Bone marrow (tissue), 2 donors: ENCODE measurements at places on chromosomes 7 and 10.

- DNase-seq = no peak
Measured at GRCh38 chr7:32072397-32072796, 2.2 kb upstream of the PDE1C start.

- no peak for DNase-seq
Measured at GRCh38 chr10:98892523-98892922, 343.1 kb downstream of the HPSE2 start.

DNA sequence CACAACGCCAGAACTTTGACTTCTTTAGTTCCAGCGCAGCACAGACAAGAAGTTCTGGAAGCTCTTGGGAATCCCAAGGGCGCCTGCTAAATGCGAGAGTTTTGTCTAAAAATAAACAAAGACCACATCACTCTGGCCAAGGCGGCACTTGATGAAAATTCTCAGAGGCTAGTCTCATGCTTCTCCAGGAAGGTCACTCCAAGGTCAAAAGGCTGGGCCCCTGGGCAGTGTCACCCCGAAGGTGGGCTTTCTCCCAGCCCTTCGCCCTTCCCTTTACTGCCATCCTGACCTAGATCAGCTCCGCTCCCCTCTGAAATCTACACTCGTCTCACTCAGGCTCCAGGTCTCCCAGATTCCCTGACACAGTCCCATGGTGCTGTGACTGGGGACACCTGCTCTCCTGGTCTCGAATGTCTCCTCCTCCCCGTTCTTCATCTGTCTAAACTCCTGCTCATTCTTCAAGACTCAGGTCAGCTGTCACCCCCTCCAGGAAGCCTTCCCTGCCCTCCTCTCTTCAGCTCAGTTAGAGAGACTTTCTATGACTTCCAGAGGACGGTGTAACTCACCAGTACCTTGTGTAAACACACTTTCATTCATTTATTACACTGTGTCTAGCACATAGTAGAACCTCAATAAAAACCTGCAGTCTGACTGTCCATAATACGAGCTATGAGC, 10.5 kb downstream of the FAM53B start:
- DNase-seq = no peak

DNA sequence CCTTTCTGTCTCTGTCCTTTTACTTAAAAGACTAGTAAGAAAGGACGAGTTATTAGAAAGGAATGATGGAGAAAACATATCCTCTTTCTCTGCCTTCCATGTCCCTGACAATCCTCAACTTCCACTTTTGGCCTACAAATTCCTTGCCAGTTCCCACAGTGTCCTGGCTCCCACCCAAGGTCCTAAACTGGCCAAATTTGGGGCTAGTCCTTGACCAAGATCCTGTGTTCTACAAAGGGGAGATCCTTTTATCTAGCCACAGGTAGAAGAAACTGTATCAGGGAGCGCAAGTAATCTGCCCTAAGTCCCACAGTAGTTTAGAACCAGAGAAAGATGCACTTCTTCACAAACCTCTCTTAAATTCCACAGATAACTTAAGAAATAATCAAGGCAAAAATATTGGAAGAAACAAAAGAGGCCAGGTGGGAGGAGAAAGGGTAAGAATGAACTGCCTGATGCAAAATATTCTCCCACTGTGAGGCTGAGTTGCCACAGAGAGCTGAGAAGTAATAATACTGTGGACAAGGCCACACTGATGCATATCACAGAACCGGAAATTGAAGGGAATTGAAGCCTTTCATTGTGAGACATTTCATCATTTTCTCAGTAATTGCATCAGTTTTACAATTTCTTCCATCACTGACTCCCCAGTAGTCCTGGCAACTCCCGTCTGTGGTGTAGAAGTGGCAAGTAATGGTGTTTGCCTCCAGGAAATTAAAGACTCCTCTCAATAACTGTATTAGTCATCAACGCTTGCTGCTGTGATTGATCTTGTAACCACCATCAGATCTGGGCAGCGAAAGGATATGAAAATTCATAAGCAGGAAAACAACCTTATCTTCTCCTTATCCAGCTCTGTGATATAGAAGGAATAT, 47.2 kb downstream of the DNAJC12 start:
- DNase-seq = no peak

- no peak for DNase-seq
Measured at GRCh38 chr10:114073395-114074186, 29.9 kb downstream of the ADRB1 start.

DNA sequence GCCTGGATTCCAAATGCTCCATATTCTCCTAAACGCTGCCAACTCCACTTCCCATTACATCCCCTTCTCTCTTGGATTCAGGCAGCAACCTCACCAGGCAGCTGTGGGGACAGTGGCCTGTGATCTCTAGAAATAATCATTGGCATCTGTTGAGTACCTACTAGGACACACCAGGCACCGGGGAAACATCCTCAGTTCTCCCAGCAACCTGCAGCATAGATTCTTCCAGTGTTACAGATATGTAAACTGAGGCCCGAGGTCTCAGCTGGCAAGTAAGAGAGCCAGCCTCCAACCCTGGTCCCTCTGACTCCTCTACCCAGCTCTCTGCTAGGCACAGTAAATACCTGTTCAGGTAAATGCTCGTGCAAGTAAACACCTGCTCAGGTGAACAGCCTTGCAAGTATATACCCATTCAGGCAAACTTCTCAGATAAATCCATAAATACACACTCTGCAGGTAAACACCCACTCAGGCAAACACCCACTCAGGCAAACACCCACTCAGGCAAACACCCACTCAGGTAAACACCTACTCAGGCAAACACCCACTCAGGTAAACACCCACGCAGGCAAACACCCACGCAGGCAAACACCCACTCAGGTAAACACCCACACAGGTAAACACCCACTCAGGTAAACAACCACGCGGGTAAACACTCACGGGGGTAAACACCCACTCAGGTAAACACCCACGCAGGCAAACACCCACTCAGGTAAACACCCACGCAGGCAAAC, 18.7 kb downstream of the ASB13 start:
- DNase-seq = no peak

DNA sequence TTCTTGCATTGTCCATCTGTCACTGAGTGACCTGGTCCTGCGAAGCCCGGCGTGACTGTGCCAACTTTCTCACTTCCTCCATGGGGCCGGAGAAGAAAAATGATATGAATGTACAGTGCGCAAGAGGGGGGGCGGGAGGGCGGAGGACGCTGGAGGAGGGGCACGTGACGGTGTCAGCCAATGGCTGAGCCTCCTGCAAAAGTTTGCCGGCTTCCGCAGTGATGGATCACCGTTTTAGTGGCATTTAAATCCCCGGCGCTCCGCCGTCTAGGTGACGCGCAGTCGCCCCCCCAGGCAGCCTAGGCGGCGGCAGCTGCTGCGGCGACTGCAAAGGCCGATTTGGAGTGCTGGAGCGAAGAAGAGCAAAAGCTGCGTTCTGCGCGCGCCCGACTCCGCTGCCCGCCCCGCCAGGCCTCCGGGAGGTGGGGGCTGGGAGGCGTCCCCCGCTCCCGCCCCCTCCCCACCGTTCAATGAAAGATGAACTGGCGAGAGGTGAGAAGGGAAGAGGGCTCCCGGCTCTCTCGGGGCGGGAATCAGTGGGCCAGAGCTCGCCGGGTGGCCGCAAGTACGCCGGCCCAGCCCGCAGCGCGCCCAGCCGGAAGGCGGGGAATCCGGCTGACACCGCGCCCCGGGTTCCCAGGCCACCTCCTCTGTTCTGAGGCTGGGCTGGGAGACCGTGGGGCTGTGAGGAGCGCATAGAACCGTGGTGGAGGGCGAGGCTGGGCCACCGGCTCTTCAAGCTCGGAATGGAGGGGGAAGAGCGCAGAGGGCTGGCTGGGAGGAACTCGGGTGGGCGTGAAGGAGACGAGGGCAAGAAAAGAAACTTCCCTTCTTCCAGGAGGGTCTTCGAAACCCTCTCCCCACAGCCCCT, at the start of gene HOXA1:
HOXA1 (minus strand) TSS at position 104 of the 871 bp plus-strand sequence; CDS start at position 16, 88 bp downstream.
- peak; percentile 22 for DNase-seq

GRCh38 chr7:121039994-121040393, 51.5 kb downstream of the CPED1 start:
- no peak for DNase-seq

DNA sequence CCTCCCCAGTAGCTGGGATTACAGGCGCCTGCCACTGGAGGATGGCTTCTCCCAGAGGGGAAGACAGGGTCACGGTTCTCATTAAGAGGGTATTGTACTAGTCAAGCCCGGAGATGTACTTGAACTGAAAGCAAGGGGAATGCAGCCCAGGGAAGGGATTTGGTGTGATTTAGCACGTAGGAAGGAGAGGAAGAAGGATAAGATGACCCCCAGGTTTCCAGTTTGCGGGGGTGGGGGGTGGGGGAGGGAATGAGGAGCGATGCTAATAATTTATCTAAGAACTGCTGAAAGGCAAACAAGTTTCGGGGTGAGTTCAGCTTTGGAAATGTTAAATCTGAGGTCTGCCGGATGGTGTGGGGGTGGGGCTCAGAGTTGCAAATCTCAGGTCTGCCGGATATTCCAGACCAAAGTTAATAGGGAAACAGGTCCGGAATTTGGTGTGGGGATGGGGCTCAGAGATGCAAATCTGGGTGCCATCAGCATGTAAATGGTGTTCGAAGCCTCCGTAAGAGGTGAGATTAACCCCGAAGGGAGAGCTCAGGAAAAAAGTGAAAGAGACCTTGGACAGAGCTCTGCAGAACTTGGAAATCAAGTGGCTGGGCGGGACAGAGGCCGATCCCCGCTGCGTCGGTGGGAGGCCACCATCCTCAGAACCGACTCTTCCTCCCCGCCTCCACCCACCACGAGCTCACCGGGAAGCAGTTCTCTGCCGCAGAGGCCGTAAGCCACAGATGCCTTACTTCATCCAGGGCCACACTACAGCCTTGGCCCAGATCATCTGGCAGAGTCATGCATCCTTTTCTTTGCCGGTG, 1.6 kb upstream of the SEPHS1 start:
- no peak for DNase-seq

DNA sequence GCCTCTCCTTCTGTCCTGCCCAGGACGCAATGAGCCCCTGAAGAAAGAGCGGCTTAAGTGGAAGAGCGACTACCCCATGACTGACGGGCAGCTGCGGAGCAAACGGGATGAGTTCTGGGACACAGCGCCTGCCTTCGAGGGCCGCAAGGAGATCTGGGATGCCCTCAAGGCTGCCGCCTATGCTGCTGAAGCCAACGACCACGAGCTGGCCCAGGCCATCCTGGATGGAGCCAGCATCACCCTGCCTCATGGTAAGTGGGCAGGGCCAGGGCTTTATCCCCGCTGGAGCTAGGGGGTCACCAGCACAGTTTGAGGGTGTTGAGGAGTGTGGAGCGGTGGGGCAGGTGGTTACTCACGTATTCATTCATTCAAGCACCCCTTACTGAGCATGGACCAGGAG, 4.7 kb upstream of the ANKRD2 start:
- no peak for DNase-seq

- no peak for DNase-seq
Measured at GRCh38 chr10:54081950-54082349, 719.1 kb downstream of the PCDH15 start.

DNA sequence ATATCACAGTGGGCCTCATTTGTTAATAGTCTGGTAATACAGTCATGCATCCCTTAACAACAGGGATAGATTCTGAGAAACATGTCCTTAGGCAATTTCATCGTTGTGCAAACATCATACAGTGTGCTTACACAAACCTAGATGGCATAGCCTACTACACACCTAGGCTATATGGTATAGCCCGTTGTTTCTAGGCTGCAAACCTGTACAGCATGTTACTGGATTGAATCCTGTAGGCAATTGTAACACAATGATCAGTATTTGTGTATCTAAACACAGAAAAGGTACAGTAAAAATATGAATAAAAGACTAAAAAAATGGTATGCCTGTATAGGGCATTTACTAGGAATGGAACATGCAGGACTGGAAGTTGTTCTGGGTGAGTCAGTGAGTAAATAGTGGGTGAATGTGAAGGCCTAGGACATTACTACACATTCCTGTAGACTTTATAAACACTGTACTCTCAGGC, 12.0 kb upstream of the RHOBTB1 start:
- DNase-seq = no peak
